Stomach (tissue), 19 donors: ENCODE measurements at places on chromosomes 12 and 14. TPM values are rescaled to one million over a fixed set of nuclear protein-coding genes. Genes with fewer than 3 reads are reported as not detected.

DNA sequence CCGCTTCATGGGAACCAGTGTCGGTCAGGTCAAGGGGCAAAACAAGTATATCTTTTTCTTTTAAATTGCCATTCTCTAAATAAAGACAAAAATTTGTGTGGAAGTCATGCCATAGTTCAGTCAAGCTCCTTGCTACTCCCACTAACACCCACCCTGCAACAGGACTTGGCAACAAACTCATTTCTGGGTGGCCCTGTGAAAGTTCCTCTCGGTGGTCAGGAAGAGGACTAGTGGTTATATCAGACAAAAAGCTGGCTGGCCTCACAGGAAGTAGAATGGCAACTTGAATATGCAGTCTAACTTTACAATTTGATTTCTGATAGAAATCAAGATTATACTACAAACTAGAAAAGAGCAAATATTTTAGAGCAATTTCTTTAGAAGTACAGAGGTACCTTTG is 11.2 kb downstream of the DHRS7 start:
- H3K4me1 ChIP-seq: no peaks in the 10 kb centered on the region
- no peaks in the 10 kb centered on the region for H3K27me3 ChIP-seq
- H3K4me3 ChIP-seq: no peak overlapping the region
- no peak for DNase-seq

DNA sequence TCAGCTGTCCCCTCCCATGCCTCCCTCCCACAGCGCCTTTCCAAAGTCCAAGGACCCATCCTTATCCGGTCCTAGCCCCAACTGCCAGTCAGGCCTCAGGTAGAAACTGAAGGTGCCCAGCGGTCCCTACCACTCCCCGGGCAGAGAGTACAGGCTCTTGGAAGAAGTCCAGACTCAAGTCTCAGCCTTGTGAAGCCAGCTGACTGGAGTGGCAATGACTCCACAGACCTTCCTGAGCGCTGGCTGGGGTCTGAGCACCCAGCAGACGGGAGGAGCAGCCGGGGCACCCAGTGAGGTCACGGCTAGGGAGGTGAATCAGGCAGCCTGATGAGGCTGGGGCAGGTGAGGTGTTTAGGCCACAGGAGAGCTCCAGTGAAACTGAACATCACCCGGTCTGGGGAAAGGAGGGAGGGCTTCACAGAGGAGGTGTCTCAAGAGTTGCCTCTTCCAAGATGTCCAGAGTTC is 60.0 kb downstream of the ITPK1 start:
- H3K27ac ChIP-seq: no peak overlapping the region
- no peak for DNase-seq
- H3K4me1 ChIP-seq: peaks cover 19% of the 10 kb centered on the region
- no peak overlapping the region for H3K4me3 ChIP-seq
- H3K36me3 ChIP-seq: no peaks in the 10 kb centered on the region

Gene LMNTD1
- polyA plus RNA-seq: not detected

- no peak for DNase-seq
- H3K36me3 ChIP-seq: peaks cover 100% of the 10 kb centered on the region
- H3K27me3 ChIP-seq: no peaks in the 10 kb centered on the region
- no peak overlapping the region for H3K27ac ChIP-seq
- no peaks in the 10 kb centered on the region for H3K4me1 ChIP-seq
- no peak overlapping the region for H3K4me3 ChIP-seq
Measured at GRCh38 chr12:132740652-132741051, 21.0 kb downstream of the ANKLE2 start.

Gene OAS2
- 10.9 TPM for polyA plus RNA-seq

DNA sequence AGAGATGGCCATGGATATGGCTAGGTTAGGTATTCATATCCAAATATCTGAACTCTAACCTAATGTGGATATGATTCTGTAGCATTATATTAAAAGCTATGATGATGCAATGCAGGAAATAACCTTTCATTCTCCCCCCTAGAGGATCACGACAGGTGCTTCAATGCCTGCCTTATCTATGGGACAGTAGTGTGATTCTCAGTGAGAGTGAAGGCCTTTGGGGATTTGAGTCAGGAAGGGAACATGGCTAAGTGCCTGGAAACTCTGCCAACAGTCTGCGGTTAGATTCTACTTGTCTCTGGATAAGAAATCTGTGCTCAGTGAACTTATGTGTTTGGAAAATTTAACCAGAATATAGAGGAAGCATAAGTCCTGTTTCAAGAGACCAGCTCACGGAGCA is 81.8 kb downstream of the SLC38A1 start:
- peaks cover 16% of the 10 kb centered on the region for H3K4me1 ChIP-seq
- no peak overlapping the region for H3K27ac ChIP-seq
- H3K4me3 ChIP-seq: no peak overlapping the region
- no peaks in the 10 kb centered on the region for H3K36me3 ChIP-seq
- no peaks in the 10 kb centered on the region for H3K27me3 ChIP-seq

GRCh38 chr12:131049549-131050339 is 96.0 kb downstream of the ADGRD1 start:
- no peak overlapping the region for H3K27ac ChIP-seq
- no peak for DNase-seq
- H3K36me3 ChIP-seq: no peaks in the 10 kb centered on the region
- H3K27me3 ChIP-seq: no peaks in the 10 kb centered on the region

Gene NPC2
- 134 TPM for polyA plus RNA-seq

- H3K4me3 ChIP-seq: no peak overlapping the region
- H3K4me1 ChIP-seq: no peaks in the 10 kb centered on the region
- H3K36me3 ChIP-seq: no peaks in the 10 kb centered on the region
- no peak for DNase-seq
Measured at GRCh38 chr14:100762901-100763300, 36.2 kb downstream of the DLK1 start.

- no peak overlapping the region for H3K4me3 ChIP-seq
- H3K27me3 ChIP-seq: no peaks in the 10 kb centered on the region
- no peaks in the 10 kb centered on the region for H3K36me3 ChIP-seq
- no peak for DNase-seq
- no peaks in the 10 kb centered on the region for H3K4me1 ChIP-seq
Measured at GRCh38 chr14:85566603-85567002, 36.7 kb downstream of the FLRT2 start.

Gene RPS29
- 5,618 TPM for polyA plus RNA-seq

- H3K36me3 ChIP-seq: no peaks in the 10 kb centered on the region
- no peaks in the 10 kb centered on the region for H3K27me3 ChIP-seq
- DNase-seq: peak; percentile 79
- H3K27ac ChIP-seq: peak overlapping the region; percentile 51
Measured at GRCh38 chr14:22370084-22370847, 218.8 kb downstream of the DAD1 start.

Gene PTPRB
- 1.2 TPM for polyA plus RNA-seq

- no peak for DNase-seq
- peaks cover 36% of the 10 kb centered on the region for H3K27me3 ChIP-seq
- H3K4me3 ChIP-seq: no peak overlapping the region
- no peak overlapping the region for H3K27ac ChIP-seq
Measured at GRCh38 chr12:108103517-108103916, 25.6 kb upstream of the WSCD2 start.

Gene SLC6A15
- polyA plus RNA-seq: not detected

Gene GPR162
- polyA plus RNA-seq: 6.4 TPM

Gene SLCO1B3
- polyA plus RNA-seq: not detected

GRCh38 chr14:98871796-98872195 is 400.2 kb downstream of the BCL11B start:
- H3K27ac ChIP-seq: no peak overlapping the region
- H3K27me3 ChIP-seq: no peaks in the 10 kb centered on the region
- no peaks in the 10 kb centered on the region for H3K36me3 ChIP-seq
- no peak overlapping the region for H3K4me3 ChIP-seq
- no peaks in the 10 kb centered on the region for H3K4me1 ChIP-seq
- no peak for DNase-seq

- no peaks in the 10 kb centered on the region for H3K27me3 ChIP-seq
- no peaks in the 10 kb centered on the region for H3K36me3 ChIP-seq
- peak; percentile 4 for DNase-seq
- H3K4me1 ChIP-seq: no peaks in the 10 kb centered on the region
- H3K4me3 ChIP-seq: no peak overlapping the region
Measured at GRCh38 chr14:32190673-32191072, 11.2 kb upstream of the RNU6-7 start.

- H3K36me3 ChIP-seq: no peaks in the 10 kb centered on the region
- no peaks in the 10 kb centered on the region for H3K27me3 ChIP-seq
- no peak overlapping the region for H3K4me3 ChIP-seq
- H3K4me1 ChIP-seq: peaks cover 54% of the 10 kb centered on the region
Measured at GRCh38 chr14:55585854-55586253, 5.8 kb downstream of the KTN1 start.

- H3K27me3 ChIP-seq: peaks cover 49% of the 10 kb centered on the region
- peaks cover 17% of the 10 kb centered on the region for H3K4me1 ChIP-seq
- peak overlapping the region; percentile 19 for H3K4me3 ChIP-seq
Measured at GRCh38 chr12:52233462-52234207, 592 bp downstream of the KRT7 start.
